Stimulated activated CD4-positive, alpha-beta T cell treated with anti-CD3 and anti-CD28 coated beads, TNF-alpha, amount 100 ng/mL, for 1 hour (primary cell): ENCODE measurements at places on chromosomes 2 and 18.

DNA sequence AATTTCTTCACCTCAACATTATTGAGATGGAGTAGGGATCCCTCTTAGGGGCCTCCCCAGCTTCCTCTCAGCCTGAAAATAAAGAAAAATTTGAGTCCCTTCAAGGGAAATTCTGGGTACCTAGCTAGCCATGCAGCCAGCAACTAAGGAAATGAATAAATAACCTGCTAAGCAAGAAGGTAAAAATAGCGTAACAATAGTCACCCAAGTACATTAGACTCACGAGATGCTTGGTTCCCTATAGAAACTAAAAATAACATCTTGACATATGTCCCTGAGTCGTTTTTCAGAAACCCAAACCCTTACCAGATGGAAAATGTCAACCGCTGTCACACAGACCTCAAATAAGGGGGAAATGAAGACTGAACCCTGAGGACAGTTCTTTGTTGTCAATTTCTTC is 51.9 kb downstream of the CACNB4 start:
- no peak for DNase-seq

DNA sequence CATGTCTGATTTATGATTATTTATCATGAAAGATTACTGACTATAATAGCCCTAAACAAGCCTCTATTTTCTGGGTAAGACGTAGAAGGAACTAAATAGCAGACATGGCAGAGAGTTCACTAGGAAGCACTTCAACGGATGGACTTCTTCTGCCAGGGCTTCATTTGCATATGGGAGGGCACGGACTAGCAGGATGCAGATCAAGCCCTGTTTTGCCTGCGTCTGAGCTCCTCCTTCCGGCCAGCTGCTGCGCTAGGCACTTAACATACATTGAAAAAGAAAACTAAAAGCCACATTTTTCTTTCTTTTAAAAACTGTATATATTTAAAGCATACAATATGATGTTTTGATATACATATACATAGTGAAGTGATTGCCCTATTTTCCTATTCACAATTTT is 340.0 kb upstream of the MEX3C start:
- DNase-seq, result no peak

- no peak for DNase-seq
These were observed 504.1 kb upstream of the PKDCC start for GRCh38 chr2:41543726-41544125.

DNA sequence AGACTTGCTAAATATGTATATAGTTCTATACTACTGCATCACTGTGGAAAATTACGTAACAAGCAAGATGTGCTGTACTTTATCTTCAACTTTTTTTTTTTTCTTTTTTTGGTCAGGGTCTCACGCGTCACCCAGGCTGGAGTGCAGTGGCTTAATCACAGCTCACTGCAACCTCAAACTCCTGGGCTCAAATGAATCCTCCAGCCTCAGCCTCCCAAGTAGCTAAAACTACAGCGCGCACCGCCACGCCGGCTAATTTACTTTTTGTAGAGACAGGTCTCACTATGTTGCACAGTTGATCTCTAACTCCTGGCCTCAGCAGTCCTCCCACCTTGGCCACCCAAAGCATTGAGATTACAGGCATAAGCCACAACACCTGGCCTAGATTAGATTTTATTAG is 68.0 kb downstream of the COX7A2L start:
- DNase-seq, result no peak

DNA sequence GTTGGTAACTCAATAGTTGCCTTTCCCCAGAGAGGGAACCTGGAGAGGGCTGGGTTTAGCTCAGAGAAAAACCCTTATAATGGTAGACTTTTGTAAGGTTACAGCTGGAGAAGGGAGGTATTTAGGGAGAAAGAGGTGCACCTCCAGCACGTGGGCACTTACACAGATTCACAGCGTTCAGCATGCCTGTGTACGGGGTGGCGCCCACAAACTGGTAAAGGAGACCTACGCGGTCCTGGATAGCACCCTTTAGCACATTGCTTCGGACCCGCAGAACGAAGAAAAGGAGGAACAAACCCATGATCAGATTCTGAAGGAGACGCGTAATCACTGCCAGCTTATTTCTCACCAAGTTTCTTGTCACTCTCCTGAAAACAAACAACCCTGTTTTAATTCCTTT is 14.9 kb downstream of the ABCG5 start:
- no peak for DNase-seq

GRCh38 chr2:173940208-173941020 is 24.8 kb downstream of the SP3 start:
- no peak for DNase-seq

DNA sequence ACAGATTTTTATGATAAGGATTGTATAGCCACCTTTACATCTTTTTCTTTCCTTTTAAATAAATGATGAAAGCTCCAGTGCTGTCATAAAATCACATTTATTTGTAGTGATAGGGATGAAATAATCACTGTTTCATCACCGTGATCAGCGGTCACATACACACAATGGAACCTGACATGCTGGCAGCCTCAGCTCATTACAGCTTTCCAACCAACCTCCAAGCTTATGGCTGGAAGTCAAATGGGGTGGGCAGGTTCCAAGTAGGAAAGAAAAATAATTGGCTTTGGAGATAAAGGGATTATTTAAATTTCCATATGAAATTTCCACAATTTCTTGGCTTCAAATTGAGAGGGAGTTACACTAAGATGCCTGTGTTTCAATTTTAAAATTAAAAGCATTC is 251.3 kb downstream of the PLCL1 start:
- no peak for DNase-seq

- DNase-seq, result no peak
These were observed 129.6 kb downstream of the CELF4 start for GRCh38 chr18:37435996-37436395.
